ENCODE measurements at places on chromosomes 13 and 19.

- DNase-seq, result no peak
Measured at GRCh38 chr19:15864824-15865223, 33.0 kb downstream of the CYP4F2 start.

DNA sequence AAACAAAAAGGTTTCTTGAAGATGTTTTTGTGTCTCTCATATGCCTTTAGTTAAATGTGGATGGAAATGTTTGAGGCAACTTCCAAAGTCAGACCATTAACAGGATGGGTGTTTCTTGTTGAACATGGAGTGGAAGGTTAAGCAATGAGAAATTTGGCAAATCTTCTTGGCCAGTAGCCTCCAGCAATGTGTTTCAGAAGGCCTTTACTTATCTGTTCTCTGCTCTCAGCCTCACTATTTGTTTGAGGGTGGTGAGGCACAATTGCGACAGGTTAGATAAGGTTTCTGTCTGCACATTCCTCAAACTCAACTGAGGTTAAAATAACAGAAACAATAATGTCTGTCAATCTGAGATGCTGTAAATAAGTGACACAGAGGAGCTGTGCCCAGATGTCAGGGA is 1019.0 kb downstream of the DIAPH3 start:
- no peak for DNase-seq

- DNase-seq, result peak; percentile 97
Measured at GRCh38 chr19:1082165-1082927, 12.8 kb downstream of the POLR2E start.

DNA sequence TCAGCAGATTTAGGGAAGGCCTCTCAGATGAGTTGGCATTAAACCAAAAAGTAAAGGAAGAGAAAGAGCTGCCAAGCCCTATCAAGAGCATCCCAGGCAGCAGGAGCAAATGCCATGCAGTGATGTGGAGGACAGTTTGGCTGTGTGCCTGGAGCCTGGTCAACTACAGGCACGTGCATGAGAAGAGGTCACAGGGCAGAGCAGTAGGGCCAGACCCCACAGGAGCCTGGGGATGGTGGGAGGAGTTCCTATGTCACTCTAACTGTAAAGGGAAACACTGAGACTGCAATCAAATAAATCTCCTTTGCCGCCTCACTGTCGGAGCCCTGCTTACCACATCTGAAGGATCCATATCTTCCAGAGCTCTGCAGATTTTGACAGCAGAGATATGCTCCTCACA is 240.5 kb downstream of the ENOX1 start:
- DNase-seq, result no peak

DNA sequence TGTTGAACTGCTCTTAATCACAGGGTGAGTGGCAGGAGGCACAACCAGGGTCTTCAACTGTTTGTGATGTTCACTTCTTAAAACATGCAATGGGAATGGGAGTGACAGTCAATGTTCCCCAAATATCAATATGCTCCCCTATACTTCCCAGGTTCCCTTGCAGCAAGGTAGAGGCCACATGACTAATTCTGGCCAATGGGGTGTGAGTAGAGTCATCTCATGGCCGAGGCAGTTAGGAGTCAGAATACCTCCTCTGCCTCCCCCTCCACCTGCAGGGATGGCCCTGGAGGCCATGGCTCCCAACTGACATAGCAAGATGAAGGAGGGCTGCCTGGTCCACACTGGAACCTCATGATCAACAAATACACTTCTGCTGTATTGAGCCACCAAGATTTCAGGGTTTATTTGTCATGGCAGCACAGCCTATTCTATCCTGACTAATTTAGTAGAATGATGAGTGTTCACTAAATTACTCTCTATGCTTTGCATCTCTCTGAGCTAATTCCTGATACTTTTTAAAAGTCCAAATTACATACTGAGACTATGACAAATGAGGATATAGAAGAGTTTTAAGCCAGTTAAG is 8.9 kb downstream of the VRK3 start:
- no peak for DNase-seq

DNA sequence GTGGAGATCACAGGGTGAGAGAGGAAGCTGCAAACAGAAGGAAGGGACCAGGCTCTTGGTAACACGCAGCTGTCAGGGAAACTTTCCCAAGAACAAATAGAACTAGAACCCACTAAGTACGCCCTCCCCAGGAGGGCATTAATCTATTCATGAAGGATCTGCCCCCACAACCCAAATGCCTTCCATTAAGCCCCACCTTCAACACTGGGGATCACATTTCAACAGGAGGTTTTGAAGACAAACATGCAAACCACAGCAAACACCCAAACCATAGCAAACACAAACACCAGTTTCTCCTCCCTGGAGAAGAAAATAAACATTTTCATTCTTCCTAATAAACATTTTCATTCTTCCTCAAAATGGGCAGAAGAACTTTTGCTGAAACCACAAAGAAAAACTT is 329.6 kb downstream of the EFNB2 start:
- no peak for DNase-seq

GRCh38 chr19:9827289-9828238 is at the start of gene UBL5:
UBL5 (plus strand) TSS chr19:9827918; CDS start chr19:9828338, 420 bp downstream.
- DNase-seq, result peak; percentile 74

DNA sequence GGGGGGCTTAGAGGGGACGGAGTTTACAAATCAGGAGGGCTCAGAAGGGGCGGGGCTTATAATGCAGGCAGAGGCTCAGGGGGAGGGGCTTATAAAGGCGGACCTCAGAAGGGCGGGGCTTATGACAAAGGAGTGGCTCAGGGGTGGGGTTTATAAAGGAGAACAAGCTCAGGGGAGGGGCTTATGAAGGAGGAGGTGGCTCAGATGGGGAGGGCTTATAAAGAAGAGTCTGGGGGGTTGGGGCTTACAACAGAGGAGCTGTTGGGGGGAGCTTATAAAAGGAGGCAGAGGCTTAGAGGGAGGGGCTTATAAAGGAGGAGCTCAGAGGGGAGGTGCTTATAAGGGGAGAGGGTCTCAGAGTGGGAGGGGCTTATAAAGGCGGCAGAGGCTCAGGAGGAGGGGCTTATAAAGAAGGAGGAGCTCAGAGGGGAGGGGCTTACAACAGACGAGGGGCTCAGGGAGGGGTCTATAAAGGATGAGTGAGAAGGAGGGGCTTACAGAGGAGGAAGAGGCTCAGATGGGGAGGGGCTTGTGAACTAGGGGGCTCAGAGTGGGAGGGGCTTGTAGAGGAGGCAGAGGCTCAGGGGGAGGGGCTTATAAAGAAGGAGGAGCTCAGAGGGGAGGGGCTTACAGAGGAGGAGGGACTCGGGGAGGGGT is 1.0 kb downstream of the SMIM24 start:
- peak; percentile 65 for DNase-seq

GRCh38 chr13:94993616-94994015 is 281.3 kb upstream of the SOX21 start:
- DNase-seq, result no peak

DNA sequence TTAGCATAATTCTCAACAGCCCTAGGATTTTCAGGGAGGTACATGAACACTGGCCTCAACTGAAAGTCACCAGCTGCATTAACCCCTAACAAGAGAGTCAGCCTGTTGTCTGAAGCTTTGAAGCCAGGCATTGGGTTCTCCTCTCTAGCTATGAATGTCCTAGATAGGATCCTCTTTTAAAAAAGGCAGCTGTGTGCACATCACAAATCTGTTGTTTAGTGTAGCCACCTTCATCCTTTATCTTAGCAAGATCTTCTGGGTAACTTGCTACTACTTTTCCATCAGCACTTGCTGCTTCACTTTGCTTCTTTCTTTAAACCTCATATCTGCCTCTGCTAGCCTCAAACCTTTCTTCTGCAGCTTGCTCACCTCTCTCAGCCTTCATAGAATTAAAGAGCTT is 1692.1 kb downstream of the EFNB2 start:
- DNase-seq, result no peak

Measured in naive thymus-derived CD8-positive, alpha-beta T cell (primary cell).